ENCODE measurements at places on chromosomes 5 and 9. TPM values are rescaled to one million over a fixed set of nuclear protein-coding genes. Genes with fewer than 3 reads are reported as not detected.
A peak's percentile ranks its signal among the peaks of the same experiment; 100 is the strongest.

The DCTN3 gene
- total RNA-seq: 150 TPM

The ARHGEF37 gene
- total RNA-seq: 2.7 TPM

The PRSS3 gene
- total RNA-seq: 5.7 TPM

GRCh38 chr5:40437452-40437861 lies 242.3 kb upstream of the PTGER4 start:
- peak; percentile 29 for DNase-seq

GRCh38 chr9:110748251-110748893 lies 79.8 kb downstream of the MUSK start:
- no peak for DNase-seq

GRCh38 chr5:103473725-103474124 lies 88.9 kb downstream of the NUDT12 start:
- DNase-seq: no peak

GRCh38 chr5:107085572-107085971 lies 585.2 kb downstream of the EFNA5 start:
- DNase-seq: no peak

DNA sequence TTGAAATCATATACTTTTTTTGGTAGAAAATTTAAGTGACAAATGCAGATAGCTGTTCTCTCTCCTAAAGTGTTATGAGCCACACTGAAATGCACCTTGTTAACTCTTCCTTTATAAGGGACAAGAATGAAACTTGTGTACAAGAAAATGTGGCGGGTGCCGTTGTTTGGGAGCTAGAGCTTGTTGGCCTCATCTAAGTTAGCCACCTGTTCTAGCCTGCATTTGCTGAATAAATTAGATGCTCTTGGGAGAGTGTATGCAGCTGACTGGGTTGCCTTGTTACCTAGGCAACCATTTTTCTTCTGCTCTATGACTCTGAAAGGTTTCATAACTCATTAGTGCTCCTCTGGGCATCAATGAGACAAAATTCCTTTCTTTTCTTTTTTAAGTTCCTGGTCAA lies 174.3 kb downstream of the TAF11L14 start:
- no peak for DNase-seq

- DNase-seq: no peak
These were observed 302.3 kb upstream of the GRAMD2B start for GRCh38 chr5:126120939-126121338.

Measured in epithelial cell of proximal tubule (primary cell).